ENCODE measurements at places on chromosomes 12 and 14.
A peak's percentile ranks its signal among the peaks of the same experiment; 100 is the strongest.

DNA sequence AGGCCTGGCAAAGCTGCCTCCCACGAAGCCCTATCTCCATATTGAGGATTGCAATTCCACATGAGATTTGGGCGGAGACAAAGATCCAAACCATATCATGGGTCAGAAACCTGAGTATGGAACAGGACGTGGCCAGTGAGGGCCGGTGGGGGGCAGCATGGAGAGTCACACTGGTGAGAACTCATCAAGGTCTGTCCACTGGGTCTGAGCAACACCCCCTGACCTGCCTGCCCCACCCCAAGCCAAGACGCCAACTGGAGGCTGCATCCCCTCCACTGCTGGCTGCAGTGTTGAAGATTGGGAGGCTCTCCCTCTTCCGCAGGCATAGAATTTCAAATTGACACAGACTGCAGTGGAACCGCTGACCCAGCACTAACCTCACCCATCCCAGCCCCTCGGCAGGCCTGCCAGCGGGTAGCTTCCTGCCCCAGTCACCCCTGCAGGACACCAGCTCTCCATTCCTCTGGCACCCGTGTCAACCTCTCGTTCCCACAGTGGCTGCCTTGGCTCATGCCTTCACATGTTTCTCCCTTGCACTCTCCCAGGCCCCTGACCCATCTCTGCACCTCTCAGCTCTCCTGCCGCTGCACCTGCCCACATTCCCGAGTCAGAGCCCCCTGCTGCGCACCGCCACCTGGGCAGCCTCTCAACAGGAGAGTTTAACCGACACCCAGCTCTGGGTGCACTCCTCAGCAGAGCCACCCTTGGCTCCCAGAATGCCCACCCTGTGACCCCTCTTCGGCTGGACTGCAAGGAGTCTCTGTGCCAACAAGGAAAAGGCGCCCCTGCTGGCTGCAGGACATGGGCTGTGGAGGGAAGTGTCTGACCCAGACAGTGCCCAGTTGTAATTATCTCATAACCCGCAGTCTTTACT is 45.2 kb upstream of the PPP2R5C start:
- DNase-seq, result no peak

GRCh38 chr14:104290058-104290667 is 151.8 kb downstream of the KIF26A start:
- DNase-seq, result no peak

DNA sequence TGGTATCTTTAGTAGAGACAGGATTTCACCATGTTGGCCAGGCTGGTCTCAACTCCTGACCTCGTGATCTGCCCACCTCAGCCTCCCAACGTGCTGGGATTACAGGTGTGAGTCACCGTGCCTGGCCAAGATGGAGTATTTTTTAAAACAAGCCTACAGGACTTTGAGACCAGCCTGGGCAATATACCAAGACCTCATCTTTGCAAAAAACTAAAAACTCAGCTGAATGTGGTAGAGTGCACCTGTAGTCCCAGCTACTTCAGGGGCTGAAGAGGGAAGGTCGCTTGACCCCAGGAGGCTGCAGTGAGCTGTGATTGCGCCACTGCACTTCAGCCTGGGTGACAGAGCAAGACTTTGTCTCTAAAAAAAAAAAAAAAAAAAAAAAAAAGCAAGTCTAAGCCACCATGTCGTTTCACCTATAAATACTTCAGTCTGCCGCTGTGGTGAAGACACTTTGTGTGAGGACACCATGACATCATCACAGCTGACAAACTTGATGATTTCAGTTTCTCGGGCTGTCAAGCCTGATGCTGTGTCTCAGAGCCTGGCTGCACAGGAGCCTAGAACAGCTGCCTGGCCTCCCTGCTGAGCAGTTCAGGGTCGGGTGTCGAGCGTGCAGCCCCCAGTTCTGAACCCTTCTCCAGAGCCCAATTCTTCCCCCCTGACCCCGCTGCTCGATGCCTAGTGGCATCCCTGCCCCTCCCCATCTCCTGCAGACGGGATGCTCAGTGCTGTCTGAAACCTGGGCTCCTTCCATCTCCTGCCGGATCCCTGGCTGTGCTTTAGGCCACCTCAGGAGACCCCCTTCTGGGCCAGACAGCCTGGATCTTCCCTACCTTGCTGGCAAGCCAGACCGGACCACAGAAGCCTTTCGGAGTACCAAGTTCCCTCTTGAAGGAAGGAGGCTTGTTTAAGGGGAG is 119.2 kb upstream of the EVL start:
- no peak for DNase-seq

GRCh38 chr14:100263141-100263540 is 24.2 kb downstream of the YY1 start:
- DNase-seq, result no peak

GRCh38 chr14:96894966-96895365 is 97.8 kb downstream of the VRK1 start:
- no peak for DNase-seq

DNA sequence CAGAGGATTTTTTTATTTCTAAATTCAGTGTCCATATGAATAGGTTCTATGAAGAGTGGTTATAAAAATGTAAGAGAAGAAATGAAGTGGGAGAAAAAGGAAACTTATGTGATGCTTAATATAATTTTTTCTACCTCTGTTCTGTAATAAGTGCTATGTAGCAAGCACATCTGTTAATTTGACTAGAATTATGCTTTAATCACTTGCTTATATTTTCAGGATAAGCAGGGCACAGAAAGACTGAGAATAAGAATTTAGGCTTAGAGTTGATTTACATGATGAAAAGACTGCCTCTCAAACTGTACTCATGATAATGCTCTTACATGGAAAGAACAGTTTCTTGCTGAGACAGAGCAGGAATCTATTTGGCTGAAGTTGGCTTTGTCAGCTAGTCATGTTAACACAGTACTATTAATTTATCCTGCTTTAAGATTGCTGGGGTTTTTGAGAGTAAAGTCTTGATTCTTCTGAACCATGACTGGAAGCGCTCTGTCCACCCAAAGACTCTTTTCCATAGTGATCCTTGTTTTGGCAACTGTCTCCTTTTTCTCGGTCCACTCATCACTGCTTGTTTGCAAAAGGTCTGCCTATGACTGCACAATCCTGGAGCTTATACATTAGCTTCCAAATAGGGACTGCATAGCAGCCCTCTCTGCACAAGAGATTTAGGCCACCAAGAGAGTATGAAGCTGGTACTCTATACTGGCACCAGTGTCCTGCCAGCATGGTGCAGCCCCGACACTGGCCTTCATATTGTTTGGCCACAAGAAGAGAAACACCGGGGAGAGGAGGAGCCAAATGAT is 98.8 kb downstream of the AKAP6 start:
- no peak for DNase-seq

GRCh38 chr14:92568621-92569479 is 55.3 kb downstream of the RIN3 start:
- no peak for DNase-seq

- no peak for DNase-seq
Measured at GRCh38 chr14:67610491-67610890, 9.2 kb upstream of the ARG2 start.

- DNase-seq, result peak; percentile 33
Measured at GRCh38 chr14:71320734-71321573, 413.7 kb downstream of the PCNX1 start.

DNA sequence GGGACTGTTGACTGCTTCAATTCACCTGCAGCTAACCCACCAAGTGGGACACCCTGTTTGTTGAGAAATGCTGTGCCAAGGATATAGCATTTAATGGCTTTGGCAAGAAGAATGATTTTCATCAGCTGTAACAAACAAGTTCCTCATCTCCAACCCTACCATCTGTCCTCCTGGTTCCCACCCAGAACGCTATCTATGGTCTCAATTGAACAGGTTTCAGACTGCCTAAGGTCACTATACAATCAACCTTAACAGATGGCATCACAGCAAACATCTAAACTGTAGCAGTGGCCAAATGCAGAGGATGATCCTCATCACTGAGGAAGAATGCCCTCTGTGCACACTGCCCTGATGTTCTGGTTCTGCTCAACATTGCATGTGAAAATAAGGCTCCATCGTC is 546.2 kb upstream of the FOXG1 start:
- DNase-seq, result no peak

DNA sequence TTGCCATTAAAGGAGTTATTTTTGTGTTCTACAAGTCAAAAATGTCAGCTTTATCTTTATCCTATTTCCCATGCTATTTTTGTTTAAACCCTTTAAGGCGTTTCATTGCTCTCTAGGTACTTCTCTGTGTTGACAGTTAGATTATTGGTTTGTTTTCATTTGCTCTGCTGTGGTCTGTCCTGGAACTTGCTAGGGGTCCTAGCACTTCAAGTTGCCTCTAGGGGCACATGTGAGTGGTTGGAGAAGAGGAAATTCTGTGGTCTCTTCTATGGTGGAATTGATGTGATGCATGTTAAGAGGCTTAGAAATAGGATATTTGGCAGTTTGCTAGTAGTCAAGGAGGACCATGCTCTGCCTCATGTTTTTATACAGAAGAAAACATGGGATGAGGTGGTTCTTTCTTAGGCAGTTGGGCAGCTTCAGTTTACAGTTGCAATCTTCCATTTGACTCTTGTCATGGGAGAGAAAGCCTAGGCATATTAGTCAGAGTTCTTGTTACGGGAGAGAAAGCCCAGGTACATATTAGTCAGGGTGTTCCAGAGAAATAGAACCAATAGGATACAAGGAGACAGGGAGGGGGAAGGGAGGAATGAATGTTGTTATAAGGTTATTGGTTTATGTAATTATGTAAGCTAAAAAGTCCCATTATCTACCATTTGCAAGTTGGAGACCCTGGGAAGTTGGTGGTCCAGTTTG is 14.4 kb downstream of the TTLL5 start:
- DNase-seq, result no peak

DNA sequence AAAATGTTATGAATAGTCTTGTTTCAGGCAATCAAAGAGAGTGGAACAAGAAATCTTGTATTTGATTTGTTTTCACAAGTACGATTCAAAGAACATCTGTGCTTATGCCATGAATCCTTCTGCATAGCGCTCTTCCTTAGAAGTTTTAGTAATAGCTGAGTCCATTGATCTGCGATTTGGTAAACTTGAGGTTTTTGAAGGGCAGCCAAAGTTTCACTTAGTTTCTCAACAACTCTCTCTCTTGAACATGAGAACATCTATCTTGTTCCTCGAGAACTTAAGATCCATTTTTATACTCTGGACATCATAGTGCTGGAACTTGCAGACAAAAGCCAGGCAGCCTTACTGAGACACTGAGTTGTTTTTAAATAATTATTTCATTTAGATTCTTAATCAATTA is 96.2 kb upstream of the USP15 start:
- no peak for DNase-seq

GRCh38 chr12:105523164-105524057 is 192.9 kb downstream of the C12orf75 start:
- no peak for DNase-seq

DNA sequence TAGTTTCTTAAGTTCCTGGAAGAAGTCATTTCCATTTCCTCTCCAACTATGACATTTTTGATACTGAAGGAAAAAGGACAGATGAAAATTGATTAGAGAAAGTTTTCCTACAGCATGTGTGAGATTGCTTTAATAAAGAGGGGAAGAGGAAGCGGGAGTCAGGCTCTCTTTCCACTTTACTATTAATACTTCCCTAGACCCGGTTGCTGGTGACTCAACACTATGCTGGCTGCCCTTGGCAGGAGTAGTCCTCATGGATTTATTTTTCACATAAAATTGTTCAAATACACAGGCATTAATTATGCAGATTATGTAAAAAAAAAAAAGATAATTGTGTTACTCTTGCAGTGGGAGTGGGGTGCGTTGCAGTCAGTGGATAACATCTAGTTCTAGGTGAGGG is 293.4 kb downstream of the EGLN3 start:
- DNase-seq, result no peak

DNA sequence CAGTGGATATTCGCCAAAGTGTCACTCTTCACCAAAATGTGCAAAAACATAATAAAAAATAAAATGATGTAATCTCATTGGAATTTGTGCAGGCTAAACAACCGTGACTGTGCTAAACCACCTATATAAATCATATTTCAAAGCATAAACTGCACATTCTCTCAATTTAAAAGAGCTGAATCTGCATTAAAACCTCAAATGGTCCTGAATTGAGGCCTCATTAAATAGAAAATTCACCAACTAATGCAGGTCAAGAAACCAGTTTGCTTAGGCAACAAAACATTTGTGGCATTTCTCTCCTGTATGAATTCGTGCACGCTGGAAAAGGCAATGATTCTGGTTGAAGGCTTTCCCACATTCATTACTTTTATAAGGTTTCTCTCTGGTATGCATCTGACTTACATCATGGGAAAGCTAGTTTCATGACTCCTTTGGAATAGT is 80.1 kb upstream of the IFNG-AS1 start:
- no peak for DNase-seq

- no peak for DNase-seq
Measured at GRCh38 chr12:101608301-101609133, 13.7 kb downstream of the MYBPC1 start.

DNA sequence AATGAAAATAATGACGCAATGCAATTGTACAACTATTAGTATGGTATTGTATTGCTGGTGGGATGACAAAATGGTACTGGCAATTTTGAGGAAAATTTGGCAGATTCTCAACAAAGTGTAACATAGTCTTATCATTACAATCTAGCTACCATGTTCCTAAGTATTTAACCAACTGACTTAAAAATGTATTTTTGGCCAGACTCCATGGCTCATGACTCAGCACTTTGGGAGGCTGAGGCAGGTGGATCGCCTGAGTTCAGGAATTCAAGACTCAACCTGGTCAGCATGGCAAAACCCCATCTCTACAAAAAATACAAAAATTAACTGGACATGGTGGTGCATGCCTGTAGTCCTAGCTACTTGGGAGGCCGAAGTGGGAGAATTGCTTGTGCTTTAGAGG is 1409.5 kb downstream of the AACS start:
- DNase-seq, result no peak

DNA sequence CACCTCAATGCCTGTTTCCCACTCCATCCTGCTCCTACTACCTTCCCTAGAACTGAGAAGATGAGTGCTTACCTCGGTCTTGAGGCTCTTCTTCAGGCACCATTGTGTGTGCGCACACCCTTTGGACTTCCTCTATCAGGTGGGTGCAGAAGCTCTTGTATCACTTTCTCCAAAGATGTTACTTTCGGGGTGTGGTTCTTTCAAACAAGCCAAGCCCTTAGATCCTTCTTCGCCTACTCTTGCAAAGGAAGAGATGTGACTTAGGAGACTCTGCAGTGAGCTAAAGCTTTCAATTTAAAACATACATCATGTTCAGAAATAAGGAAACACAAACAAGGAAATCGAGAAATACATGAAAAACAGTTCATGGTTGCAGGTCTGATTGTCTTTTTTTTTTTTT is at the start of gene CLEC4C:
TSS of gene CLEC4C (minus strand) at position 130 of the 400 bp plus-strand sequence. CDS start at position 103, 27 bp downstream.
- DNase-seq, result no peak

DNA sequence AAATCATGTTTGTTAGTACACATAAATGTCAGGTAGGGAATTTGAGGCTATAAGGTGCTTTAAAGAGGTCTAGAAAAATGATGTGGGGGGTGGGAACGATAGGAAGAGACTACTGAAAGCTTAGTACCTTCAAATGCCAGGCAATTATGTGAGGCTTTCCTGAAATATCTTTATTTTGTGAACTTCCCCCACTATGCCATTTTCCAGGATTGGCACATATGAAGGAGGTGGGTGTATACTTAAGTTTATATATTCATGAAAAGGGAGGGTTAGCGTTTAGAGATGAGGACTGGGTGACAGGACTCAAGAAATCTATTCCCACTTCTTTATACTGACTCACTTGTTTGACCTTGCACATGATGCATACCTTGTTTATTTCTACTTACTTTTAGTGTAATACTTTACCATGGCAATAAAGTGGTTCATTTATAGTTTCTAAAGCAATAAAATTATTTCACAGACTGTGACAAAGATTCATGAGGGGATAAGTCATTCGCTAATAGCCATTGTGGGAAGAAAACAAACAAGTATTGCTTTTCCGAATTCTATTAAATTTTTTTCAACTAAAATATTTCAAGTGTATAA is 77.1 kb downstream of the PLEKHA5 start:
- no peak for DNase-seq

- DNase-seq, result no peak
Measured at GRCh38 chr12:79884401-79885006, 50.4 kb downstream of the PPP1R12A start.
